ENCODE measurements at places on chromosomes 1 and 21.
A peak's percentile ranks its signal among the peaks of the same experiment; 100 is the strongest.

DNA sequence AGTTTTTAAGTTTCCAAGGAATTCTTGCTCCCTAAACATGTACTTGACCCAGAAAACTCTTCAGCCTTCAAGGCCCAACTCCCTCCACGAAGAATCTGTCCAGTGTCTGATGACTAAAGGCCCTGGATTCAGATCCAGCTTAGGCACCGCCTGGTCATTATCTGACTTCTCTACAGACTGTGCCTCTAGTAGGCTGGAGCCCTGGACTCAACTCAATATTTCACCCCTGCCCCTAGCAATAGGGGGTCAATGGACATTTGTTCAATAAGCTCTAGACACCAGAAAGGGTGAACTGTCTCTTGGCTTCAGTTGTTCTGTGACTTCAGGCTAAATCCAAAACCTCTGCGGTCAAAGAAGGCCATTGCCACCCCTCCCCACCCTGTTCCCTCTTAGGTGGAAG is 34.5 kb downstream of the NUAK2 start:
- DNase-seq: no peak

DNA sequence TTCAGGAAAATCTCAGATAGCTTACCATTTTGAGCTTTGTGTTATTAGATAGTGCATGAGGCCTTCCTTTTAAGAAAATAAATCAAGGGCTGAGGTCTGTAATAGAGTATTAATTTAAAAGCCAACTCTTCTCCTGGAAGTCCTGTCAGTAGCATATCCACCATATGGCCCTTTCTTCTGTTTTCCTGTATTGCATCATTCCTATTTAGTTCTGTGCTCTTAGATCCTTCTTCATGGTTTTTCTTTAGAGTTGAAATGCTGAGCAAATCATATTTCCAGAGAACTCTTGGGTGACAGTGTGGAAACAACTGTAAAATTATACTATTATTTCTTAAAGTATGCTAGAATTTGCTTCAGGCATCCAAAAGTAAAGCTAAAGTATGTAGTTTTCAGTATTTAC is 91.7 kb downstream of the TTC3 start:
- DNase-seq: no peak

DNA sequence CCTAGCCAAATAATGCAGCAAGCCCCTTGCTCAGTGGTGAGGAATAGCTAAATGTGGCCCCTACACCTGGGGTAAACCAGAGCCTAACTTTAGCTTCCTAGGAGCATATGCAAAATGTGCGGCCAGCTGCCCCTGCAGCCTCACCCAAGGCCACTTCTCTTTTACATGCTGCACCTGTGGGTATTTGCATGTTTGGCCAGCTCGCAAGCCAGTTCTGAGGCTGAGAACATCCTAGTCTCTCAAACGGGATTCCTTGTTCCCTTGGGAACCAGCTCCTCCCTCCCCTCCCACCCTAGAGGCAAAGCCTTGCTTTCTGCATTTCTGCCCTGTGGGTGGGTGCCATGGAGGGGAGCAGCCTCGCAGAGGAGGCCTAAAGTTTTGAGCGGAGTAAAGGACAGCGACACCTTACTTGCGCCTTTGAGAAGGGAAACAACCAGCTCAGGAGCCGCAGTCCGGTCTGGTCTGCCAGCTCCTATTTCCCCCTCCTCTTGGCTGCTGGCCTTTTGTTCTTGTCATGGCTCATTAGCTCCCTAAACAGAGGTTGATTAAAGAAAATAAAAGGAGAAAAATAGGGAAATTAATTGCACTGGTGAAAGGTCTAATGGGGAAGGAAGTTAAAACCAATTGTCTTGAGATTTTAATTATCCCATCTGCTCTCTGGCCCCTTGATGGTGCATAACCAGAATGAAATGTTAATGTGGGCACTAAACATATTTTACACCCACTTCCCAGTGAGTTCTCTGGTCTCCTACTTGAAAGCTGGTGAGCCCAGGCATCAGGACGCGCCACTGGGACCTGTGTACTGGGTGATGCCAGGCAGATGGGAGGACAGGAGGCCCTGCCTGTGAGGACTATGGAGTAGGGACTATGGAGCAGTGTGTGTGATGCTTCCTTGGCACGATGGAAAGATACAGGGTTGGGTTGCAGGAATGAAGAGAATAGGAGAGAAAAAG is 68.7 kb downstream of the TEX35 start:
- no peak for DNase-seq

DNA sequence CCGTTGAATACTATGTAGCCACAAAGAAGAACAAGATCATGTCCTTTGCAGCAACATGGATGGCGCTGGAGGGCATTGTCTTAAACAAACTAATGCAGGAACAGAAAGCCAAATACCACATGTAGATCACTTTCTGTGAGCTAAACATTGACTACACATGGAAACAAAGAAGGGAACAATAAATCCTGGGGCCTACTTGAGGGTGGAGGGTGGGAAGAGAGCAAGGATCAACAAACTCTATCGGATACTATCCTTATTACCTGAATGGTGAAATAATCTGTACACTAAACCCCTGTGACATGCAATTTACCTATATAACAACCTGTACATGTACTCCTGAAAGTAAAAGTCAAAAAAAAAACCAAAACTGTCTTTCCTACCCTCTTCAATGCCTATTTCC is 40.8 kb upstream of the CD55 start:
- no peak for DNase-seq

DNA sequence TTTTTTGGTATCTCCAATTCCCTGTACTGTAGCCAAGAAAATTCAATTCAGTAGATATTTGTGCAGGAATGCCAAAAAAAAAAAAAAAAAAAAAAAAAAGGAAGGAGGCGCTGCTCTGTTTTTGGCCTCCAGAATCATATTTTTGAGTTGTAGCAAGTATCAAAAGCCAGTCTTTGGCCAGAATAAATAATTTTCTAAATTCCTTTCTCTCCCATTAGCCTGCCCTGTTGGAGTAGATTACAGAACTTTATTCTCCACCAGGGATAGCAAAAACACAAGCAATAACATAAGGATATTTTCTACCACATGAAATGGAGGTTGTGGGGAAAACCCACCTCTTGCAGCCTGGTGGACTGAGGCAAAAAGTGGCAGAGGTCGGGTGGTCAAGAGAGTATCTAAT is 2.4 kb upstream of the CYP4X1 start:
- DNase-seq: no peak

- DNase-seq: peak; percentile 79
Observed at GRCh38 chr21:17454315-17455027, 58.4 kb upstream of the CXADR start.

DNA sequence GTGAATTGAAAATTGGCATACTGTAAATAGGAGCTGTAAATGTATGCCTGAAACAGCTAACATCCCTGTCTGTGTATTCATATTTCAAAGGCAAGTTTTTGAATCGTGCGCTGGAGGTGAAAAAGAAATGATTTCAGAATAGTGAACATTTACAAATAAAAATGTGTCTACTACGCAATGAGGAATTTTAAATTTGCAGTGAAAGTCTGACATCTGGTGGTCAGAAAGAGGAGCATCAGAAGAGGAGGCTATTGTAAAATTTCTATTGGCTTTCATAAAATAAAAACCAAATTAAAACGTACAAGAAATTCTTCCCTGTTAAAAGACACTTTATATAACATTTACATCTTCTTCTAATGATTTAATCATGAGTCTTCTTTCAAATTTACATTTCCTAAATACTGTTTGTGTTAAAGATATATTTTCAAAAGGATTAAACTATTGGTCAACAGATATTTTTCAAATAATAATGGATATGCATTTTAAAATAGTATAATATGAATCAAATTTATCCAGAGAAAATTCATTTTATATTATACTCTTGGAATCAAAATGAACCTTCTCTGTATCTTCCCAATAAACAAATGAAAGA is 113.7 kb upstream of the RRP15 start:
- peak; percentile 52 for DNase-seq

- peak; percentile 73 for DNase-seq
Observed at GRCh38 chr1:109632671-109633346, 13.2 kb downstream of the AMPD2 start.

GRCh38 chr1:79193211-79194079 is 186.9 kb upstream of the ADGRL4 start:
- DNase-seq: no peak

GRCh38 chr1:93701629-93702028 is 20.0 kb upstream of the BCAR3 start:
- DNase-seq: no peak

DNA sequence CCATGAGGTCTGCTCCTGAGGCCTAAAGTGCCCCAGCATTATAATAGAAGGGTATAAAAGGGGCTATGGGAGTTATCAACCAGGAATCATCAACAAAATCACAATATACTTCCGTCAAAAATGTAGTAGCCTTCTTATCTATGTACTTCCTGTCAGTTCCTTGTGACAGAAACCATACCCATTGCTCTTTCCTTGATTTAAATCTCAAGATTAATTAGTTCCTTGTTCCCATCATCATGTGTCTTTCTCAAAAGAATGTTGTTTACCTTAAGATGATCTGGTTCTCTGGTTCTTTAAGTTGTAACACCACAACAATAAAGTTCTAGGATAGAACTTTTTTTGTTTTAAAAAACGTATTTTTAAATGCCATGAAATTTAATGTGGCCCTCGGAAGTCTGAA is 833.3 kb downstream of the LTN1 start:
- no peak for DNase-seq

DNA sequence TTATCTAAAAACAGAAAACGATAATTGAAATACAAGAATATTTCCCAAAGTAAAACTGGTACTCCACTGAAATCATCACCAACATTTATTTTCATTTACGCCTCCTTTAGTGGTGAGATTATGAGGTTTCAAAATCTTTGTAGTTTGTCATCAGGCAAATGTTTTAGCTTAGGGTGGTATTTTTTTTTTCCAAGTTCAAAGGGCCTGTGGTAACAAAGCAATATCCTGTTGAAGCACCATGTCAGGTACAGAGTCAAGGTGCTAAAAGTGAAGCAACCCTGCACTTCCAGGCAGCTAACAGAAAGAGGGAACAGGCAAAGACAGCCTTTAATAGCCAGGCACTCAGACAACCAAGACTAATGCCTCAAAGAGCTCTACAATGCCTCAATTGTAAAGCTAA is 89.2 kb downstream of the JAK1 start:
- DNase-seq: no peak

DNA sequence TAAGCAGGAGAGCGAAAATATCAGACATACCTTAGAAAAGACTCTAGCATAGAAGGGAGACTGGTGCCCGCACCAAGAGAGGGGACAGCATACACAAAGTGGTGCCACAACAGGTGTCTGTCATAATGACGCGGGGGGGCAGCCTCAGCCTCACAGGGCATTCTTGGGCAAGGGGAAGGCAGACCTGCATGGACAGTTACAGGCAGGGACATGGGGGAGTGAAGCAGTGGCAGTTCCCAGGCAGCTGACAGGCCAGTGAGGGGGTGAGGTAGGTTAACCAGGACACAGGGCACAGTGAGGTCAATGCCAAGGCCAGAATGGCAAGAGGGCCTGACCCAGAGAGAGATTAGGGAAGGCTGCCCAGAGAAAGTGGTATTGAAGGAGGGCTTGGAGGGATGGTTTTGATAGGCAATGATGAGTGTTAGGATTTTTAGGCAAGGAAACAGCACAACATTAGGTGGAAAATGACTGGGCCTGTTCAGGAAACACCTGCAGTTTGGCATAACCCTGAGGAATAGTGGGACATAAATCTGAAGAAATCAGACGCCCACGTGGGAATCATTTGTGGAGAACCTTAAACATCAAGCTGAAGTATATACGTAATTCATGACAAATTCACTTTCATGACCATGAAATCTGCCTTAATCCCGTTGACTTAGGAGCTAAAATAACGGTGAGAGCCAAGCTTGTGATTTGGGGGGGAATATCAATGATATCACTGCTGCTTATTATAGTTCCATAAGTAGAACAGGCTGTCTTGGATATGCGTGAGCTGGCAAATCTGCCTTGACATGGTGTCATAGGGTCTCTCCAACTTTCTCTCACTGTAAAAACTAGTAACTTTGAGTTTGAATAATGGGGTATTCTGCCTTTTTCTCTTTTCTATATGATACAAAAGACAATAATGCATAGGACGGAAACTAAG is 8.9 kb downstream of the PTPN14 start:
- DNase-seq: no peak

- no peak for DNase-seq
Observed at GRCh38 chr1:169568497-169568896, 17.8 kb downstream of the F5 start.

DNA sequence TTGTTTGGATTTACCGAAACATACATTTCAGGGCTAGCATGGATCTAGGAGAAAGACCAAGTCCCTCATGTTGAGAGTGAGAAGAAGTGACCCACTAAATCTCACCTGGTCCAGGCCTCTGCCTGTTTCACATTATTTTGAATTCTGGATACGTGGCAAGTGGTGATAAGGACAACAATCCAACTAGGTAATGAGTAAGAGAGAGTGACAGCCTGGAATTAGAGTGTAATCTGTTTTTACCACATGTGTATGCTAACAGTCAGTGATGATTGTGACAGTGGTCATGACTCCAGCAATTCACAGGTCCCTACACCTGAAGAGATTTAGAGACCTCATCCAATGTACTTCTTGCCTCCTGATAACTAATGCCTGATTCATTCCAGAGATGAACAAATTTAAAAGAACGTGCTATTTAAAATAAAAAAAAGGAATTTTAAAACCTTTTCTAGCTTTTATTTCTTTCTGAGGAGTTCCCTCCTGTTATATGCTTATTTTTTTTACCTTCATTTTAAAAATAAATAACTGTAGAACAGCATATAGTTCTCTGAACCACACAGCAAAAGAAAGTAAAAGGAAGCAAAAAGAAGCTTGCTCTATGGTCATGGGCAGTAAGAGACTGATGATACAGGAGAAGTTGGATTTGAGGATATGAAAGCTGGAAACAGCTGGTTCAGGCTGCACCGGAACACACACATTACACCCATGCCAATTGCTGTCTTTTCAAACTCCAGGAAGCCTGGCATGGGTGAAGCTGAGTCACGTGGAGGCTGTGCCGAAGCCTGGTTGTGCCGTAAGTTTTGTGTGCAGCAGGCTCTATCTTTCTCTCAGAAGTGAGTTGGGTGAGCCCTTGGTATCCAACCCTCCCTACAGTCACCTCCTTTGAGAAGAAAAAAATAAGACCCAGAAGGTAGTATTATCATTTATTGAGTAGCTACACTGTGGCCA is 14.7 kb downstream of the C1orf116 start:
- DNase-seq: peak; percentile 45

DNA sequence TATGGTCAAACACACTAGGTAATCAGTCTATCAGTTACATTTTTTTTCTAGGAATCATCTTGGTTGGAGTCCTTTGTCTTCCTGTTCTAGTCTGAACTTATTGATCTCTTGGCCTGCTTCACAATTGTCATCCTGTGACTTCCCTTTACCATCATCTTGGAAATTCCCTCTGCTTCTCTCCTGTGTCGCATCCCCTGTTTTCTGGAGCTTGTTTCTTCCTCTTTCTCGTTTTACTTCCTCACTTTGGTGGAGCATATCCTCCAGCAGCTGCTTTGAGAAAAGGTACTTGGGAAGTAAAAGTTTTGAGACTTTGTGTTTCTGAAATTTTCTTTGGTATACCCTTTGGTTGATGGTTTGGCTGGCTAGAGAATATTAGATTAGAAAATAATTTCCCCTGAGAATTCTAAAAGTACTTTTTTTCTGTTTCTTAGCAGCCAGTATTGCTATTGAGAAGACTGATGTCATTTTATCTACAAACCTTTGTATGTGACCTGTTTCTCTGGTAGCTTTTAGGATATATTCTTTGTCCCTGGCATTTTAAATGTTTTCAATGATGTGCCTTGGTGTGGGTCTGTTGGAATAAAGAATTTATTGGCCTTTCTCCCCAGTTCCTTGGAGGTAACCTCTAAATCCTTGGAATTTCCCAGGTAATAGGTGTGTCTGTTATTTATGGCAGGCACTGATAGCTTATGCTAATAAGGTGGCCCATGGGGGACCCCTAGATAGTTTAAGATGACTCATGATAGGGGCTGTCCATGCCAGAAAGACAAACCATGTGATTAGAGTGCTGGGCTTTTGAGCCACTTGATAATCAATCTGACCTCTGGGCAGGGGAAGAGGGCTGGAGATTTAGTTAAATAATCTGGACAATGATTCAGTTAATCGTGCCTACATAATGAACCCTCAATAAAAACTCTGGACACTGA is 6.1 kb upstream of the MYCL start:
- peak; percentile 73 for DNase-seq

Measured in pons (tissue), 1 donor.